ENCODE measurements at places on chromosomes 7 and 10. TPM values are rescaled to one million over a fixed set of nuclear protein-coding genes. Genes with fewer than 3 reads are reported as not detected.
A peak's percentile ranks its signal among the peaks of the same experiment; 100 is the strongest.

Gene PPP1R9A
- 15.0 TPM for total RNA-seq

Gene CYP2C18
- total RNA-seq: 3.0 TPM

Gene OR6B1
- not detected for total RNA-seq

GRCh38 chr10:79260811-79261740 lies 86.2 kb upstream of the PPIF start:
- no peak for DNase-seq

DNA sequence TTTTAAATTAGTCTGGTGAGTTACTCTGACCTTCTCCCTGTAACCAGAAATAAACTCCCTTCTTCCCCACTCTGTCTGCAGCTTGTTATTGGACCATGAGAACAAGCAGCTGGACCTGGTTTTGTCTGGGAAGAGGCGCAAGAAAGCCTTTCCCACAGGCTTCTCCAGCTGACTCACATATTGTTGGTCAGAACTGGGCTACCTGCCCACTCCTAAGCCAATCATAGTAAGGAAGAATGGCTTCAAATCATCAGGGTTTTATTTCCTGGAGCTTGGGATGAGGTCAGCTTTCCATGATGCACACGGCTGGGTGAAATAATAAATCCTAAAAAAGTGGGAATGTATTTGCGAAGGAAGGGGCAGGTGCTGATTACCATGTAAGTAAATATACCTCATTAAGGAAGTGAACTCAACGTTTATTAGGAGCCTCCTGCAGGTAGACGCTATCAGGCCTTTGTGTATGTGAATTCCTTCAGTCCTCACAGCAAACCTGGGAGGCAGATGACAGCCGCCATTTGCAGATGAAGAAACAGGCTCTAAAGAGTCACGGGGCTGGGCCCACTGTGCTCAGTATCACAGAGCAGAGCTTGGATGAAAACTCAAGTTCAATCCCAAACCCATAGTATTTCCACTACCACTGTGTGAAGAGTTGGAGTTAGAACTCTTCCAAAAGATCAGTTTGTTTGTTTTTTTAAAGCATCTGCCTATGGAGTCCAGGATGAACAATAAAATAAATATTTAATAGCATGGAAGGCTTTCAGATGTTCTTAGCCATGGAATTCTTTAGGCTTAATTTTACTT lies 32.8 kb downstream of the IL15RA start:
- peak; percentile 89 for DNase-seq

GRCh38 chr7:6628045-6628444 lies 9.1 kb upstream of the ZNF316 start:
- no peak for DNase-seq

DNA sequence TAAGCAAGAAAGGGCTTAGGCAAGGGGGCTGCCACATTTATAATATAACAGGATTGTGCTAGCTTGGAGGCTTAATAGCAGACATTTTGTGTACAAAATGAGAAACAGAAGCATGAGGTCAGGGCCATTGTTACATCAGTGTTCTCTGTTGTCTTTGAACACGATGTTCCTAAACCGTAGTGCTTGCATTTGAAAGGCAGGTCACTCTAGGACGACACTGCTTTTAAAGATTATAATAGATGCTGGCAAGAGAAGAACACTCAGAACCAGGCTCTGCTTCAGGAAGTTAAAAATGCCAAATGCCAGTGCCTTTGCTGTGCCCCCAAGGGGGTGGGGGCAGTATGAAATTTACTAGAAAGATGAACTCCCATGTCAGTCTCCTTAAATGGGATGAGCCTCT lies 91.1 kb downstream of the SORCS3 start:
- DNase-seq: no peak

- no peak for DNase-seq
Measured at GRCh38 chr7:157703131-157703530, 366.3 kb downstream of the DNAJB6 start.

DNA sequence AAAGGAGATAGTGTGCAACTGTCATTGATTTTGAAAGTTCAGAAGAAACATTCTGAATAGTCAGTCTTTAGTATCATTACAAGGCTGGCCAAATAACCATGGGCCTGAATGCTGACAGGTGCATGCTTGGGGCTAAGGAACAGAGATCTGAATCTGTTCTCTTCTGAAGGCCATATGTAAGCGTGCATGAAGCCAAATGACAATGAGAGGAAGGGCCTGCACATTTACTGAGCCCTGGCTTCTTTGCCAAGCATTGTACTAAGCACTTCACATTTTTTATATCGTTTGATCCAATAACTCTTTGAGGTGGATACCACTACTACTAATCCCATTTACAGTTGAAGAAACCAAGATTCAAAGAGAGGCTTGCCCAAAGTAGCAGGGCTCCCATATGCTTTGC lies 22.5 kb upstream of the TIAL1 start:
- DNase-seq: no peak

DNA sequence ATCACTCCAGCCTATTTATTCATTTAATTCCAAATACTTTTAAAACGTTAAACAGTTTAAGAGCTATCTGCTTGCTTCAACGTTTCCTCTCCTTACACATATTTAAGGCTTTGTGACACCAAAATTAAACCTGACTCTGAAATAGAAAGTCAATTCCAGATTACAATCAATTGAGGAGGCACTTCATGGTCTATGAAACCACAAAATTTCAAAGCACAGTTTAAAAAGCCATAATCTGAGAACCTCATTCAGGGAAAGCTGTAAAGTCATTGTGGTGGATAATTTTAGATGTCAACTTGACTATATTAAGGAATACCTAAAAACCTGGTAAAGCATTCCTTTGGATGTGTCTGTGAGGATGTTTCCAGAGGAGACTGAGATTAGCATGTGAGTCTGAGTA lies 6.2 kb downstream of the SNX13 start:
- no peak for DNase-seq
